ENCODE measurements at places on chromosomes 11 and 22.

DNA sequence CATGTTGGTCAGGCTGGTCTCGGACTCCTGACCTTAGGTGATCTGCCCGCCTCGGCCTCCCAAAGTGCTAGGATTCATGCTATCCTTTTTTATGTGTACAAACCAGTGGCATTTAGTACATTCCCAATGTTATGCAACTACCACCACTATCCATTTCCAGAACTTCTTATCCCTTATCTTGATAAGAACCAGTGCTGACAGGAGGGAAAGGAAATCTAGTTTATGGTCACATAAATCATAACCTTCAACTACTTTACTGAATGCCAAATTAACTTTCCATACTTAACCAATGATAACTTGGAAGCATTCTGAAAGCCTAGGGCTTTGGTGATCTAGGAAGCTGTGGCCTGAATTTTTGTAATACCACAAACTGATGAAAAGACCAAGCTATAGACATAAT lies 170.4 kb downstream of the SWAP70 start:
- no peak for DNase-seq

DNA sequence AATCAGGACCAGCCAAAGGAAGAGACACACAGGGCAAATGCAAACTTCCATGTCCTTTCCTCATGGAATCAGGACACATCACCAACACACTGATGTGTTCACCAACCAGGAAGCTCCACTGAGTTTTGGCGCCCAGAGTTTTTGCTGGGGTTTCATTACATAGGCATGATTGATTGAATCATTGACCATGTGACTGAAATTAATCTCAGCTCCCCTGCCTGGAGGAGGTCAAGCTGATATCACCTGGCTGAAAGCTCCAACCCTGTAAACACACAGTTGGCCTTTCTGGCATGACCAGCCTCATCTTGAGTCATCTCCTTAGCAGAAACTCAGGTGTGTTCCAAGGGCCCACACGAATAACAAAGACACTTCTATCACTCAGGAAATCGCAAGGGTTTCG lies 133.2 kb downstream of the TRIM29 start:
- DNase-seq = no peak

- DNase-seq = no peak
Observed at GRCh38 chr11:6927030-6927617, 898 bp downstream of the ZNF215 start.

GRCh38 chr11:2746401-2747247 lies 46.8 kb upstream of the KCNQ1OT1 start:
- DNase-seq = no peak

DNA sequence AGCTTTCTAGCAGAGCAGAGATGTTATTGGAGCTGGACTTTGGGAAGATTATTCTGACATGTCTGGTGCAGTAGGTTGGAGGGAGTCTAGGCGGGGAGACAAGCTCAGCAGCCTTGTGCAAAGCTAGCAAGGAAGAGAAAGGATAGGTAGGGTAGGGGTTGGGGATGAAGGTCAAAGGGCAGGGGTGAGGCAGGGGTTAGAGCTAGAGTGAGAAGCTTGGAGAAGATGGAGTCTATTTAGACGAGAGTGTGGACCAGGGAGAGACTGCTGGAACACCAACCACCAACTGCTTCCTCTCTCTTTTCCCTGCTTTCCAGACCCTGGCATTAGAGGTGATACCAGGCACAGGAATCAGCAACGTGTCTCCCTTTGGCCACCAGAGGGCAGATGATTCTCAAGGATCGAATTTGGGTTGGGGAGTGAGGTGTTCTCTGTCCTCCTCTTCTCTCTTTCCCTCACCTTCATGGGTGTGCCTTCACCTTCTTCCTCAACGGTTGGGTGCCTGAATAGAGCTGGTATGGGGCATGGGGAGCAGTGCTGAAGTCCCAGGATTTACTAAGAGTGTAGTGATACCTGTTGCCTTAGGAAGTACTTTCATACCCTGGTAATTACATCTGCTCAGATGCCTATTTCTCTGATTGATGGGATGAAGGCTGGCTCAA lies 1.8 kb upstream of the MARK2 start:
- DNase-seq = peak; percentile 81

DNA sequence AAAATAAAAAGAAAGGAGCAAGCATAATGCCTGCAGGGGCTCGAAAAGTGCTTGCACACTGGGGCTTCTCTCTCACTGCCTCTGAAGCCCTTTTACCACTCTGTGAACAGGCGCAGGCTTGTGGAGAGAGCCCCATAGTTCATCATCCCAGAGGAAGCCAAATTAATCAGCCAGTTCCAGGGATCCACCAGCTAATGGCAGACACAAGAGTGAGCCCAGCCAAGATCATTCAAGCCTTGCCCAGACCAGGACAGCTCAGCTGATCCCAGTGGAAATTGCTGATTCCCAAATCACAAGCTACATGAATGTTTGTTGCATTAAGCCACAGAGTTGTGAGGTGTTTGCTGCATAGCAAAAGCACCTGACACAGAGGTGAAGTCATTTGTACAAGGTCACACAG lies 135.3 kb downstream of the CHST1 start:
- no peak for DNase-seq
